ENCODE measurements at places on chromosomes 11 and 22. TPM values are rescaled to one million over a fixed set of nuclear protein-coding genes. Genes with fewer than 3 reads are reported as not detected.

The CACNA1I gene
- 0.03 TPM for total RNA-seq

The ANO9 gene
- 1.2 TPM for total RNA-seq

The DLG2 gene
- not detected for total RNA-seq

The PAX6 gene
- 0.90 TPM for total RNA-seq

The TTC36 gene
- total RNA-seq: not detected

The RASD2 gene
- 1.1 TPM for total RNA-seq

The APOA5 gene
- not detected for total RNA-seq

The KIAA0930 gene
- 71.5 TPM for total RNA-seq

The SEC14L2 gene
- 29.7 TPM for total RNA-seq

The OR56B1 gene
- not detected for total RNA-seq

The RIN1 gene
- total RNA-seq: 41.1 TPM

The FADD gene
- total RNA-seq: 71.5 TPM

The CBLIF gene
- not detected for total RNA-seq

The SCUBE2 gene
- total RNA-seq: 0.43 TPM

The GRAP2 gene
- total RNA-seq: not detected

The KCNA4 gene
- not detected for total RNA-seq

The NXPE1 gene
- not detected for total RNA-seq

The NUP160 gene
- 29.7 TPM for total RNA-seq

The CFAP300 gene
- total RNA-seq: 5.6 TPM

The SAA4 gene
- total RNA-seq: not detected

The CHST1 gene
- 1.1 TPM for total RNA-seq

The OR6T1 gene
- total RNA-seq: not detected

The PGA5 gene
- total RNA-seq: not detected

The UQCC3 gene
- 38.3 TPM for total RNA-seq

The HOATZ gene
- not detected for total RNA-seq

The RBMXL2 gene
- total RNA-seq: not detected

The OR6Q1 gene
- total RNA-seq: not detected

The SLC6A5 gene
- total RNA-seq: not detected

Measured in A549 treated with RU486 at 1 μM for 4 hours (cell line).